ENCODE measurements at places on chromosomes 6 and 20.

DNA sequence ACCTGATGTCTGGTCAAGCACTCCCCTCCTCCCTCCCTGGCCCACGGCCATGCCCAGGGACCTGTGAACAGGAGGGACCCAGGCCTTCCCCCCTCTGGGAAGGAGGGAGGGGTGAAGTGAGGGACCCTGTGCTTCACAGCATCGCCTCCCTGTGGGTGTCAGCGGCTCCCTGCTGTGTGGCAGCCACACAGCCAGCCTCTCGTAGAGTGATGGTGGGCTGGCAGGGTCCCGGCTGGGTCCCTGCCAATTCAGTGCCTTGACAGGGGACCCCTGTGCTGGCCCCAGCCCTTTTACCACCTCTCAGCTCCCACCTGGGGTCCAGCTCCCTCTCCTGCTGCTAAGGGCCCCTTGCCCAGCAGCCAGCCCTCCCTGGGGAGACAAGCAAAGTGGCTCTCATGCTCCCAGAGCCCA is 31.3 kb upstream of the GRM4 start:
- no peak for DNase-seq

- no peak for DNase-seq
Measured at GRCh38 chr6:116575227-116575626, 3.9 kb downstream of the RWDD1 start.

DNA sequence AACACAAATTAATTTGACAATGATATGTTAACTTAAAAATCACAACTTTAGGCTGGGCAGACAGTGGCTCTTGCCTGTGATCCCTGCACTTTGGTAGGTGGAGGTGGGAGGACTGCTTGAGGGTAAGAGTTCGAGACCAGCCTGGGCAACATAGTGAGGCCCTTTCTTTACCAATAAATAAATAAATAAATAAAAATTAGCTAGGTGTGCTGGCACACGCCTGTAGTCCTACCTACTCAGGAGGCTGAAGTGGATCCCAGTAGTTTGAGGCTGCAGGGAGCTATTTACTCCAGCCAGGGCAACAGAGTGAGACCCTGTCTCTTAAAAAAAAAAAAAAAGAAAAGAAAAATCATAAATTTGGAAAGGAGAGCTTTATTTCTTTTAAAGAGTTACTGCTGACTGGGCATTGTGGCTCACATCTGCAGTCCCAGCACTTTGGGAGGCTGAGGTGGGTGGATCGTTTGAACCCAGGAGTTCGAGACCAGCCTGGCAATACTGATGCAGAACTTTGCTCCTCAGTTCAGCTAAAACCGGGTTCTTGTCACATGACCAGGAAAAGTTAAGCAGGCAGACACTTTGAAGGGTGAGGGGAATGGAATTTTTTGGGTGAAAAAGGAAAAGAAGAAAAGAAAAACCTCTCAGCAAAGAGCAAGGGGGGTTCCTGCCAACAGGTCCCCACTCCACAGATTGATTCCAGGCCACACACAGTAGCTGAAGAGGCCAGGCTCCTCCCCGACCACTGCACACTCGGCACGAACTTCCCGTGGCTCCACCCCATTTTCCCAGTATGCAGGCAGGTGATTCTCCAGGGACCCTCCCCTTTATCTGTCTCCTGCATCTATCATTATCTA is 44.0 kb upstream of the DDR1 start:
- no peak for DNase-seq

DNA sequence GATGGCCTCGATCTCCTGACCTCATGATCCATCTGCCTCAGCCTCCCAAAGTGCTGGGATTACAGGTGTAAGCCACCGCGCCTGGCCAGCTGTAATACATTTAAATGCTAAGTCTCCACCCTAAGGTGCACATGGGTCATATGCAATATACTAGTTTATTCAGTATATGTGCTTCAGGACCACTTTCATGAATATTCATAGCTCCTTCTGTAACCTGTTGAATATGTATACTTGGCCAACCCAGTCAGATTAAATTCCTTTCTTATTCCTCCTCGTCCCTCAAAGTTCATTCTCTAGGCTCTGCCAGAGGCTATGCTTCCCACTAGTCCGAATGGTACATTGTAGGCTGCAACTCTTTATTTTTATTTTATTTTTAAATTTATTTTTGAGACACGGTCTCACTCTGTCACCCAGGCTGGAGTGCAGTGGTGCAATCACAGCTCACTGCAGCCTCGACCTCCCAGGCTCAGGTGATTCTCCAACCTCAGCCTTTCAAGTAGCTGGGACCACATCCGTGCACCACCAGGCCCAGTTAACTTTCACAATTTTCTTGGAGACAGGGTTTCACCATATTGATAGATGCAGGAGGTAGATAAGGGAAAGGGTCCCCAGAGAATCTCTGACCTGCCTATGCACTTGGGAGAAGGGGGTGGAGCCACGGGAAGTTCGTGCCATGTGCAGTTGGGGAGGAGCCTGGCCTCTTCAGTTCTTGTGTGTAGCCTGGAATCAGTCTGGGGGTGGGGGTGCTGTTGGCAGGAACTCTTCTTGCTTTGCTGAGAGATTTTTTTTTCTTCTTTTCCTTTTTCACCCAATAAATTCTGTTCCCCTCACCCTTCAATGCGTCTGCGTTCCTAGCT is 41.3 kb upstream of the DDR1 start:
- no peak for DNase-seq

GRCh38 chr20:17799575-17800227 is 99.9 kb downstream of the BANF2 start:
- DNase-seq: no peak

- DNase-seq: no peak
Measured at GRCh38 chr20:50251992-50252511, 61.4 kb downstream of the CEBPB start.

- no peak for DNase-seq
Measured at GRCh38 chr20:58716476-58717277, 24.1 kb downstream of the NPEPL1 start.

- DNase-seq: no peak
Measured at GRCh38 chr20:34311118-34312023, 8.2 kb upstream of the AHCY start.

GRCh38 chr20:32252189-32252588 is 25.3 kb upstream of the KIF3B start:
- peak; percentile 68 for DNase-seq

DNA sequence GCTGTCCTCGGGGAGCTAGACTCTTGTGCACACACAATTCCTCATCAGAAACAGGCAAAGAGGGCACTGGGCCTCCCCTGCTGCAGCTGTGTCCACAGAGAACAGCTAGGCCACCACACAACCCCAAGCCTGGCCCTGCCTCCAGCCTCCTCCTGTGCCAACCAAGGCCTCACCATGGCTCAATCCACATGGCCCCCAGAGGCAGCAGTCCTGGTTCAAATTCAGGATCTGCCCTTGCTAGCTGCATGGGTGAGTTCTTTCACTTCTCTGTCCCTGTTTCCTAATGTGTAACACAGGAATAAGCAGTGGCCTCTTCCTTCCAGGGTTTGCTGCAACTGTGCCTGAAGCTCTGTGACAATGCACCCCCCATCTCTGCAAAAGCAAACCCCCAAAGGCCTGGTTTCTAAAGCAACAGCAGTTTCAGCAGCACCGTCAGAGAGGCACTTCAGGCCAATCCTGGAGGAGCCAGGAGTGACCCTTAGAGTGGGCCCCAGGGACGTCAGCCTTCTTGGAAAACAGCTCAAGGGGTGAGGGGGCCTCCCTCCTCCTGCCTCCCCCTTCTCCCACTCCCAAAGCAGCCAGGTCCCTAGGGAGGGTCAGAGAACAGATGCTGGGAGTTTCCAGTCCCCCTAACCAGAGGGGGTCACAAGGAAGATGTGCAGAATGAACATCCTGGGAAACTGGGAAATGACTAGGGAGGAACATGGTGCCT is 2.2 kb downstream of the ADISSP start:
- no peak for DNase-seq

DNA sequence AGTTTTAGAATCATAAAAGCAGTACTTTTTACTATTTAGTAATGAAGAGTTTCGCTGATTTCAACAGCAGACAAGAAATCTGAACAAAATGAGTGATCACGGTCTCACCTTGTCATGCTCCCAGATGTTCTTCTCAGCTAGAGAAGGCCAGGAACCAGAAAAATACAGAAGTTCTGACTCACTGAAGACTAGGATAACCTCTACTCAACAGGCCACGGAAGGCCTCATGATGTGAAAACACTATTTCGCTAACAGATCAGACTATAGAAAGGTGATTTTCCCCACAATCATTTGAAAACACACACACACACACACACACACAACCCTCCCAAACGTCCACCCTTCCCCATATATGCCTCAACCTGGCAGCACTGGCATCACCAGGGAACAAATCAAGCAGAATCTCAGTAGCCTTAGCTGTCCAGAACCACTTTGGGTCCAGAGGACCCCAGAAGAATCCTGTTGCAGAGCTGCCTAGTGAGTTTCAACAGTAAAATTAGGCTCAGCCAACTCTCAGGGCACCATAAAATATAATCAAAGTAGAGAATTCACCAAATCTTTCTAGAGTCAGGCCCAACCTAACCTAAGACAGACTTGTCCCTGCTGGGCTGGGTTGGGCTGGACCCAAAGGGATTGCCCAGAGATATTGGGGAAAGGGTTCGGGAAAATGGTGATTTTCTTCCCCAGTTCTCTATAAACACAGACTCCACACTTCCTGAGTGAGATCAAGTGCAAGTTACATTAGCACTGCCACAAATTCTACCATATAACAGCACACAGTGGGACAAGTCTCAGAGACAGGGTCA is 7.9 kb downstream of the EXOC2 start:
- DNase-seq: no peak

DNA sequence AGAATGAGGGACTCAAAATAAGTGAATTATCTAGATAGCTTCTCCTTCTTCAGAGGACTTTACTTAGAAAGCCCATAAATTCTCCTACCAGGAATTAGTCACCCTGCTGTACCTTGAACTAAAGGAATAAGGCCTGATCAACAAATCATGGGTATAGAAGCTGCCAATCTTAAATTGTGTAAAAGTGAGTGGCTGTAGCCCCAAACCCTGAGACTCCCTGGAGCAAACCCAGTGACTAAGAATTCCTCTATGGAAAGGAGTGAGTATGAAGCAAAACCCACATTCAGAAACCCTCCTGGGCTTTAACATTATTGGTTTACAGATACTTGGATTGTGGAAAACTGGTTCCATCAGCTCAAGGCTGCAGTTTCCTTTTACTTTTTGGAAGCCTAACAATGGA is 285.8 kb upstream of the TBX18 start:
- DNase-seq: no peak

DNA sequence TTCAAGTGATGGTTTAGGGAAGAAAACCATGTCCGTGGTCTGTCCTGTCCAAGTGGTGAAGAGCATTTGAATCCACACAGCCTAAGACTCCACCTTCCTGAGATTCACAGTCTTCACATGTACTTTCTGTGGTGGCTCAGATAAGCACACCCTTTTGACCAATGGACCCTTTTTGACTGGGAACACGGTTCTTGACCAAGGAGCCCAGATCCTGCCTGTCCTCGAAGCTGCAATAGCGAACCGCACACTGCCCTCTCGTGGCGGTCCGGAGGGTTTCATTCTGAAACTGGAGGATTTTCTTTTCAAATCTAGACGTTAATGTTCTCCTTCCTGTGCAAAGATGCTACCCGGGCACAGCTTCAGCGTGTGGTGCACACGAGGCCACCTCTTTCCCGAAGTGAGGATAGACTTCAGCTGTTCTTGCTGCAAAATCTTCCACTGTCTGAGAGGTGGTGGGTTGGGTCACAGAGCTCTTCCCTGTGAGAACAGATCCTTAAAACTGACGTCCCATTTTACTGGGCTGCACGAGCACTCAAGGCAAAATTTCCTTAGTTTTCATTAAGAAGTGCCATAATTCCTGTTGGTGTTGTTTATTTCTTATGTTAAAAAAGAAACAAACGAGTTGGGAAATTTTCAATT is 90.5 kb downstream of the SYNJ2 start:
- peak; percentile 50 for DNase-seq

DNA sequence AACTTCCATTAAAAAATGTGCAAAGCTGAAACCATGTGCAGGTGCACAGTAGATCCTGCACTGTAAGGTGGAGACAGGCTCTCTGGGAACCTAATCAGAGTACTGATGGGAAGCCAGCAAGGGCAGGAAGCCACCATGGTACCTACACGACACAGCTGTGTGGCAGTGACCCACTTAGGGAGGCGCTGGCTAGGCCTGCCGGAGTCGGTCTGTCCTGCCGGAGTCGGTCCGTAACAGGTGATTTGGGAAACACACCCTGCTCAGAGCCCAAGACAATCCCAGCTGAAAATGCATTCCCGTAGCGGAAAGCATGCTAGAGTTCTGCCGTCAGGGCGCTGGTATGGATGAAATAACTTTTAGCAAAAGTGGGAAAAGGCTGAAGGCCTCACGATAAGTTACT is 17.2 kb downstream of the TXNDC5 start:
- no peak for DNase-seq

GRCh38 chr6:56214703-56215101 is 32.7 kb downstream of the COL21A1 start:
- no peak for DNase-seq

DNA sequence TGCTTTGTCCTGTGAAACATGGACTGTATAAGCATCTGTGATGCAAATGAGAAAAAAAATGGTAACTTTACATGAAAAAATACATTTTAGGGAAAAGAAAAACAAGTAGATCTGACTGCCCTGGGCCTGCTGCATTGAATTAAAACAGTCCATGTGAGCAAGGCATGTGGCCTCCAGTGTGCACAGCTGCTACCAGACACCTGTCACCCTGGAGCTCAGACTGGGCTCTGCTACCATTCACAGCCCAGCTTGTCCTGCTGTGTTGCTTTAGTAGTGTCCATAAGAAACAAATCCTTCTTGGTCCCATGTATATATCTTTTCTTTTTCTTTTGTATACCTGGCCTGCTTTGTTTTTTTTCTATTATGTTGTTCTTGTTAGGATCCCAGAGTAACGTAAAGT is 315.9 kb downstream of the NKAIN2 start:
- no peak for DNase-seq

DNA sequence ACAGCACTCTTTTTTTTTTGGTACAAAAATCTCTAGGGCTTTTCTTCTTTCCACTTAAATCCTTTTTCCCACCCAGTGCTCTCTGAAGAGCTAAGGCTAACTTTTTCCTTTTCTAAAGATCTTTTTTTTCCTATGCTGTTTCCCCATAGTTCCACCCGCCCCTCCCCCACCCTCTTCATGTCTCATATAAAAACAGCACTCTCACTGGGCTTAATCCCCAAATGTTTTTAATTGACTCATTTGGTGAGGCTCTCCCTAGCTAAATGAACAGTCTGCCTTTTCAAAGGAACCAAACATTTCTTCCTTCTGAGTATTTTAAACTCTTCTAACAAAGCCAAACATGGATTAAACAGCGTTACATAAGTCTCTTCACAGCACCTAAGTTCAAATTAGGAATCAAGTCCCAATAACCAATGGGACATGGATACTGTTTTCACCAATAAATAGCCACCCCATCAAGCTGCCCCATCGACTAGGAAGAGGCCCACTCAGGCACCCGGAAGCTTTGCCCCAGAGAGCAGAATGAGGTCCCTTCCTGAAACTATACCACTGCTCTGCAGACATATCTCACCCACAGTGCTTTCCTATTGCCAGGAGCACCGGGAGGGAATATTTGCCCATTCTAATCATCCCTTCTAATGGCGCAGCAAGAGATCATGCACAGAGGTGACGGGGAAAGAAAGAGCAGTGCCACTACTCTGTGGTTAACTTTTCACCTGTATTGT is 63.7 kb downstream of the ATXN1 start:
- no peak for DNase-seq

Measured in stimulated activated CD8-positive, alpha-beta memory T cell treated with anti-CD3 and anti-CD28 coated beads, Interleukin-7, amount 100 ng/mL, for 24 hours (primary cell).